GM23338 (cell line): ENCODE measurements at places on chromosomes 2 and 18. TPM values are rescaled to one million over a fixed set of nuclear protein-coding genes. Genes with fewer than 3 reads are reported as not detected.

IL36RN gene
- total RNA-seq, result not detected in 2 replicates

ASPRV1 gene
- total RNA-seq, result 0.82 and 1.4 TPM in 2 replicates

CDH7 gene
- total RNA-seq, result 1.8 and 2.0 TPM in 2 replicates

CCL20 gene
- not detected in 2 replicates for total RNA-seq

DNA sequence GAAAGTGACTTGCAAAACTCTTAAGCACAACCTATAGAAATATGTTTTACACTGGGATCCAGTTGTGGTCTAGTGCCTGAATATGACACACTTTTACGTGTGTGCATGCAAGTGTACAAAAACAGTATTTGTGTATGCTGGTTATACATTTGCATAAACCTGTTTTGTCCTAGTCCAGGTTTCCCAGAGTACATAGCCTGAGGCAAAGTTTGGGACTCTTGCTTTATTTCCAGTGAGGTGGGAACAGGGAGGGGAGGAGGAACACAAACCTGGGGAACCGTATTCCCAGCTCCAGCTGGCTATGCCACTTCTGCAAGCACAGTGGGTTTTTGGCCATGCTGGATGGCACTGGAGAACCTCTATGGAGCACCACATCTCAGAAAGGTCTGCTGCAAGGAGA, 481.1 kb upstream of the HS6ST1 start:
- no peak overlapping the region for H3K4me3 ChIP-seq
- no peak overlapping the region for H3K27ac ChIP-seq
- no peaks in the 10 kb centered on the region for H3K4me1 ChIP-seq
